GM04503 (cell line): ENCODE measurements at places on chromosomes 11 and 22.
A peak's percentile ranks its signal among the peaks of the same experiment; 100 is the strongest.

DNA sequence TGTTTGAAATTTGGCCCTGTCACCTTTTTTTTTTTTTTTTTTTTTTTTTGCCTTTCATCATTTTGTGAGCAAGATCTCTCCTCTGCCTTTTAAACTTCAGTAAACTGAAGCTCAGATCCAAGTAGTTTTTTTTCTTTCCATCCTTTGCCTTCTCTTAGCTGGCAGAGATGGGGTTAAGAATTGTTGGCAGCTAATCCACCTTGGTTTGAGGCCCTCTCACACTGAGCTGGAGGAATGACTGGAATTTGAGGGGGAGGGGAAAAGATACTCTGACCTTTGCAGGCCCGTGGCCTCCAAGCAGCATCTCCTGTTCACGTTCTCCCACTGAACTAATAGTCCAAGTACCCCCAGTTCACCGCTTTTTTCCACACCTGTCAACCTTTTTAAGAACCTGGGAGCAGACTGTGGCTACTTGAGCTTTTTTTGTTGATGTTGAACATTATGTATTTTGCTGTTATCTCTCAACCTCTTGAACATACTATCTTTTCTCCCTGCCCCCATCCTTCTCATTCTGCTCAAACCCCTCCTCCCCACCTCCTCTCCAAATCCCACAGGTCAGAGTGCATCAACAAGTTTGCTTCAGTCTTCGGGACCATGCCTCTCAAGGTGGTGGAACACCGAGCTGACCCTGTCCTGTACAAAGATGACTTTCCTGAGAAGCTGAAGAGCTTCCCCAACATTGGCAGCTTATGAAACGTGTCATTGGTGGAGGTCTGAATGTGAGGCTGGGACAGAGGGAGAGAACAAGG is 66.2 kb downstream of the ALX4 start:
- DNase-seq, result no peak

DNA sequence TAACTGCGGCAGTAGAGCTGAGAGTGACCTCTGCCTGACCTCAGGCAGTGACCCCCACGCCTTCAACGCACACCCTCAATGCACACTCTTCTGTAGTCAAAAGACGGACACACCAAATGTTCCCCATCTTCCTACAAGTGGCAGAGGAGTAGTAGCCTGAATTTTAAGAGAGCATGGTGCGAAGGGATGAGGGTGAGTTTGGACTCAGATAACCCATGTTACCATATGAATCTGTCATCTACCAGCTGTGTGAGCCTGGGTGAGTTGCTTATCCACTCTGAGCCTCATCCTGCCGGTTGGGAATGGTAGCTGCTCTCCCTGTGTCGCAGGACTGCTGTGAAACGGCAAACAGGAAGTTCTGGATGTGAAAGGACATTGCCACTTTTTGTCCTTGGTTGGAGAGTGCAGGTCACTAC is 20.6 kb upstream of the ROBO3 start:
- no peak for DNase-seq

DNA sequence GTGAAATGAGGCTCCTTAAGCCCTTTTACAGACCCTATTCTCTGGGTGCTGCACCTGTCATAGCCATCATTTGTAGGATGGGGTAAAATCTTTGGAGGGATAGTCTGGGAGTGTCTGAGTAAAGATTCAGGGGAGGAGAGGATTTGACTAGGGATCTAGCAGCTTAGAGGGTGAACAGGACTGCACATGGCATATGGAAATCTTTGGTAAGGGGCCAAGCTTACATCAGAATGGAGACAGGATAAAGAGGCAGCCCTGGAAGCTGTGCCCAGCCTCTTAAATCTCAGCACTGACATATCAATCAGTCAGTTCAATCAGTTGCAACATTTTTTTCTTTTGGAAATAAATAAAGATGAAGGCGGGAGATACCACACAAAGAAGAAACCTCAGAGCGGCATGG is 301.8 kb upstream of the CADM1 start:
- DNase-seq, result no peak

DNA sequence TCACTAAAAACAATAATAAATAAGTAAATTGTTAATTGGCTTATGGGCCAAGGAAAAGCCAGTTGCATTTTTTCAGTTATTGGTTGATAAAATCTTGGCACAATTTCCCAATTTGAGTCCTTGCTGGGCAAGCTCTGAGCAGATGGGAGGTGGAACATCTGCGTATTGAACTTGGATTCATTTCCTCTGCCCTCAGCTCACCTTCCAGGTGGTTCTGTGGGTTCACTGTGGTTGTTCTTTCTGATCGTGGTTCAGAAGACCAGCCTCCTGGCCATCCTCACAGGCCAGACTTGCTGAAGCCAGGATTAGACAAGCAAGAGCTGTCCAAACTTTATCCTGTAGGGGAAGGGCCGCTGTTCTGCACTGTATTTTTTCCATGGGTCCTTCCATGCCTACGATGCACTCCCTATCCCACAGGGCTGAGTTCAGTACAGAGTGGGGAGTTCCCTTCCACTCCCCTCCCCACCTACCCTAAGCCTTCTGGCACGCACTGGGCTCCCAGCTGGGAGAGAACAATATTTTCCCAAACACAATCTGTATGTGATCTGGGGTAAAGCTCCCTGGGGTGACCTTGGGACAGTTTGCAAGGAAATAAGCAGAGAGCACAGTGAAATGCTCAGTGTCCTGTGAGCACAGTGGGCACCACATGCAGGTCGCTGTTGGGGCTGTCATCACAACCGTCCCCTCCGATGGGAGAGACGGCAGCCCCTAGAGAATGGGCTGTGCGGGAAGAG is 43.5 kb upstream of the TP53I11 start:
- DNase-seq, result no peak

- DNase-seq, result no peak
These were observed 713.5 kb upstream of the API5 start for GRCh38 chr11:42598341-42598740.

DNA sequence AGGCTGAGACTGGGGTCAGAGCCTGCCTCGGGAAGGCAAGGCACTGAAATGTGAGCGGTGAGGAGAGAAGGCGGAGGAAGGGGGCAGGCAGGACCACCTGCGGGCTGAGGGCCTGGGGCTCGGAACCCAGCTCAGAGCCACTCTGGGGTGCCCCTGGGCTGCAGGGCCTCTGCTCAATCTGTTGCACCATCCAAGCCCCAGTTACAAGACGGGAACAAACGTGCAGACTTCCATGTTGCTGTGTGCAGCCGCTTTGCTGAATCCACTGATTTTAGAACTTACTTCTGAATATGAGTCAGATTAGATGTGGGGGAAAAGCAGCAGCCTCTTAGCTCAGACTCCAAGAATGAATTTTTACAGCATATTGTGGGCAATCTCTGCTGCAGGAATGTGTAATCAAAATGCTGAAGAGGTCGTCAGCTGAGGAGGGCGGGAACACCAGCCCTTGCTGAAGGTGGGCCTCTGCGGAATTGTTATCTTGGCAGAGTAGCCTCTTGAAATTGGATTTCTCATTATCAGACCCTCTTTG is 21.6 kb downstream of the PARVG start:
- peak; percentile 60 for DNase-seq

GRCh38 chr11:45209891-45210699 is 63.7 kb downstream of the PRDM11 start:
- DNase-seq, result no peak

DNA sequence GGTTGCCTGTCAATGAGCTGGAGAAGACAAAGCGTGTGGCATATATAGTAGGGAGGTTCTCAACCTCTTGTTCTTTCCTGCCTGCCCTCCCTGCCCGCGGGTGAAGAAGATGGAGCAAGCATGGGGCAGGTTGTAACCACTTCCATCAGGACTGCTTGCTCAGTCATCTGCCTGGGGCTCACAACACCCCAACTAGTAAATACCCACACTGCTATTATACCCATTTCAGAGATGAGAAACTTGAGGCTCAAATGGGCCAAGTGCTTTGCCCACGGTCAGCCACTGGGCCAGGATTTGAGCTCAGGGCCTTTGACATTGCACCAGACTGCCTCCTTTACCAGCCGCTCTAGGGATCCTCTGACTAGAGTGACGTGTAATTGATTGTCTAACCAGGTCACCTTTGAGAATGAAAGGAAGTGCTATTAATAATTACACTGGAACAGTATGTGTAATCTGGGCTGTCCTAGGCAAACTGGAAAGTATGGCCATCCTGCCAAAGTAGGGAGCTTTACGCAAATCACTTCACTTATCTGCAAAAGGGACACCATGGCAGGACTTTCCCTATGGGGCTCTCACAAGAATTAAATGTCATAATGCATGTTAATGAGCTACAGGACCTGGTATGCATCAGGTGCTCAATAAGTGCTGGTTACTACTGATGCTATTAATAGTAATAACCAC is 2.8 kb upstream of the CDC42EP1 start:
- DNase-seq, result no peak

- DNase-seq, result no peak
These were observed 79.5 kb upstream of the PICALM start for GRCh38 chr11:86148345-86148747.

GRCh38 chr11:84794663-84795443 is 832.3 kb downstream of the DLG2 start:
- DNase-seq, result no peak

DNA sequence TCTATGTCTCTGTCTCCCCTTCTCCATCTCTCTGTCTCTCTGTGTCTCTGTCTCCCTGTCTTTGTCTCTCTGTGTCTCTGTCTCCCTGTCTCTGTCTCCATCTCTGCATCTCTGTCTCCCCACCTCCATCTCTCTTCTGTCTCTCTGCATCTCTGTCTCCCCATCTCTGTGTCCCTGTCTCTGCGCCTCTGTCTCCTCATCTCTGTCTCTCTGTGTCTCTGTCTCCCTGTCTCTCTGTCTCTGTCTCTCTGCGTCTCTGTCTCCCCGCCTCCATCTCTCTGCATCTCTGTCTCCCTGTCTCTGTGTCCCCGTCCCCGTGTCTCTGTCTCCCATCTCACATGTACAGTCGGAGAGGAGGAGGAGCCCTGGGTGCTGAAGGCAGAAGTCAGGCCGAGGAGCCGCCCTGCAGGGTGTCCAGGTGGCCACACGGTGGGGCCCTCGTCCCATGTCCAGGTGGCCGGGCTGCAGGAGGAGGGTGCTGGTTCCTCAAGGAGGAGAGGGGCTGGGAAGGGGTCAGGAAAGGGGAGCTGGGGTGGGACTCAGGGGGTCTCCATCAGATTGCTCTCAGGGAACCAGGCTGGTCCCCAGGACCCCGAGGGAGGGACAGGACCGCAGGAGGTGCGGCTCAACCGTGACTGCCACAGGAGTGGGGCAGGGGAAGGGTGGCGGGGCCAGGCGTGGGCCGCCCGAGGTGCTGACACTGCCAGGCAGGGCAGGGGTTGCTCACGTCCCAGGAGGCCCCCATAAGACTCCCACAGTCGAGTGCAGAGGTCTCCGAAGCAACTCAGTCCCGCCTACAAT is 25.6 kb upstream of the TH start:
- DNase-seq, result no peak

DNA sequence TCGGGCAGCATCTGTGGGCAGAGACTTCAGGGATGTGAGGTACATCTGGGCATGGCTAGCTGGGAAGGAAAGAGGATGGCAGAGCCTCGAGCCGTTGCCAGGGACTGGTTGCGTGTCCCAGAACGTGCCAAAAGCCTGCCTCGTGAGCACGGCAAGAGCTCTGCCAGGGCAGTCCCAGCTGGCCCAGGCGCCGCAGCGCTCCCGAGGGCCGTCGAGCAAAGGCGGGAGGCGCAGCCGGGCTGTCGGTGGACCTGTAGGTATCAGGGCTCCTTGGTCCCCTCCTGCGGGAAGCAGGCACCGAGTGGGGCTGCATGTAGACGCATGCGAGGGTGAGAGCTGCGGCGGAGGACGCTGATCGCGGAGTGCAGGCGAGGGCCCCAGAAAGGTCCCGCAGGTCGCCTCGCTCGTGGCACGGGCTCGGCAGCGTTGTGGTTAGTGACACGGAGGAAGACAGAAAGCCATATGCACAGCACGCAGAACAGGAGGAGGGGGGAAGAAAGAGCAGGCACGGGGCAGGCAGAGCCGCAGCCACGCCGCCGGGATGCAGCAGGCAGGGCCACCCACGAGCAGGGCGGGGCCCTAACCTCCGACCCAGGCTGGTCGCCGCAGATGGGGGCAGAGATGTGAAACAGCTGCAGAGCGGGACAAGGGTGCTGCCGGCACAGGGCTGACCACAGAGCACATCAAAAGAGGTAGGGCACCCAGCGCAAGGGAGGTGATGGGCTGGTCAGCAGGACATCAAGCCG is 18.0 kb downstream of the LSP1 start:
- no peak for DNase-seq

GRCh38 chr22:37999236-37999635 is 14.9 kb upstream of the SOX10 start:
- no peak for DNase-seq

GRCh38 chr11:132504501-132505041 is 1027.7 kb downstream of the OPCML start:
- DNase-seq, result no peak

DNA sequence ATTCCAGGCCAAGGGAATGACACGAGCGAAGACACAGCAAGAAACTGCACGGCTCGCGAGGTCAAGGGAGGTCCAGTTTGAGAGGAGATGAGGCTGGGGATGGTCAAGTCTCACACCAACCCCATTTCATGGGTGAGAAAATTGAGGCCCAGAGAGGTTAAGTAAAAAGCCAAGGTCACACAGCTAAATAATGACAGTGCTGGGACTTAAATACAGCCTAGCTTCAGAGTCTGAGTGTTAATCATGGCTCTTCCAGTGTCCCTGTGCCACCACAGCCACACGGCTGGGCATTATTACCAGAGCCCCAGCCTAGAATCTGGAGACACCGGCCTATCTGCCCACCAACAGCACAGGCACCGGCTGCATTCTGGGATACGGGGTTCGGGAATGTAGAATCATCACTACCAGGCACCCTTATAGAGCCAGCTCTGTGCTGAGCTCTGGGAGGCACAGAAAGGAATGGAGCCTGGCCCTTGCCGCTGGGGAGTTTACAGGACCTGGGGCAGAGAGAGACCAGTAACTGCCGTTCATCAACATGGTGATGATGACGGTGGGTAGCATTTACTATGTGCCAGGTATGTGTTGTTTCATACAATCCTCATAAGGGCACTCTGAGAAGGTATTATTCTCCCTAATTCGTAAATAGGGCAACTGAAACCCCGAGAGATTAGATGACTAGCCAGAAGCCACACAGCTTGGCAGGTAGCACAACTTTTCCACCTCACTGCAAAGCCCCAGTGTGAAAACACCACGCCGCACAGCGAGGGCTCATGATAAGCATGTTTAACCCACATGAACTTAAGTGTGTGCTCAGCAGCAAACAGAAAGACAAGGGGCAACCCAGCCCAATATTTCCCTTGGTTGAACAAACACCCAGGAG is 51.8 kb downstream of the CD6 start:
- no peak for DNase-seq

- no peak for DNase-seq
These were observed 13.8 kb downstream of the CABP7 start for GRCh38 chr22:29733362-29734201.
